Activated CD8-positive, alpha-beta memory T cell treated with anti-CD3 and anti-CD28 coated beads, Interleukin-2, amount 50 U/mL, for 48 hours (primary cell): ENCODE measurements at places on chromosomes 3 and 15.

DNA sequence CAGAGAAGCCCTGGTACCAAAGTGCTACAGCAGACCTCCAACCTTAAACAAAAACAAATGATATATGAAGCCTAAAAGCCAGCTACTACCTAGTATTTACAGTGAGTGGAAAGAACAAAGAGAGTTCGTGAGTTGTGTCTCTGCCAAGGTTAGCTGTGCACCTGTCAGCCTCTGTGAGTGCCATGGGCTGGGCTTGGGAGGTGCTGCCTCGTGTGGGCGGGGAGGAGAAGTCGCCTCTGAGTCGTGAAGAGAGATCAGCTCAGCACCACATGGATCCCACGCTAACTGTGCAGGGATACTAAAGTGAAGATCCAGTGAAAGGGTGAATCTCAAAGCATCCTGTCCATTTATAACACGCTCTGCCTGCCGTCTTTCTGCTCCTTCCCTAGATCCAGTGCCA, 101.9 kb downstream of the CHDH start:
- DNase-seq = no peak

- no peak for DNase-seq
These were observed 9.6 kb upstream of the NUP210 start for GRCh38 chr3:13429631-13430291.

GRCh38 chr15:52749258-52749657, 40.9 kb downstream of the ONECUT1 start:
- no peak for DNase-seq

GRCh38 chr3:143918848-143919247, 52.8 kb upstream of the DIPK2A start:
- no peak for DNase-seq

GRCh38 chr3:67064105-67064504, 66.0 kb downstream of the KBTBD8 start:
- DNase-seq = no peak

DNA sequence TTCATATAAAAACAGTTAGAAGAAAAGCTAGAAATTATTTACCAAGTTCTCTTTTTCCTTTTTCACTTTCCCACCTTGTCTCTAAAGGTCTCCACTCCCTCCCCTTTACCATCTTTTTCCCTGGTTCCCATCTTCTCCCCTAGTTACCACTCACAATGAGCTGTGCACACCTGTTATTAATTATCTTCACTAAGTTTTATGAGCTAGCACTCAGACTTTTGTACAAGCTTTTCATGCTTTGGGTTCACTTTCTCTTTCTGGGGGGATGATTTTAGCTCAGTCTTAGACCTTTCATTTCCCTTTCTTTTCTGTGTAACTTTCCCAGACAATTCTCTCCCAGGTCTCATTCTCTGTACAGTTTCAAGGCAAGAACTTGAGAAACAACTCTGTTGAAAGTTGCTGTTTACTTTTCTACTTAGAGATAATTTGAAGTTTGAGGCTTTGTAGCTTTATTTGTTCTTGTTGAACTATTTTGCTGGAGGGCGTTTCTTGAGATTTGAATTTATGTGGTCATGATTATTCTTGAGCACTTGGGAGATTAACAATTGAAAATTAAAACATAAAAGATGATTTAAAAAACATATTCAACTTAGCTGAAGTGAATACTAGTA, 24.0 kb upstream of the AADAC start:
- DNase-seq = no peak

DNA sequence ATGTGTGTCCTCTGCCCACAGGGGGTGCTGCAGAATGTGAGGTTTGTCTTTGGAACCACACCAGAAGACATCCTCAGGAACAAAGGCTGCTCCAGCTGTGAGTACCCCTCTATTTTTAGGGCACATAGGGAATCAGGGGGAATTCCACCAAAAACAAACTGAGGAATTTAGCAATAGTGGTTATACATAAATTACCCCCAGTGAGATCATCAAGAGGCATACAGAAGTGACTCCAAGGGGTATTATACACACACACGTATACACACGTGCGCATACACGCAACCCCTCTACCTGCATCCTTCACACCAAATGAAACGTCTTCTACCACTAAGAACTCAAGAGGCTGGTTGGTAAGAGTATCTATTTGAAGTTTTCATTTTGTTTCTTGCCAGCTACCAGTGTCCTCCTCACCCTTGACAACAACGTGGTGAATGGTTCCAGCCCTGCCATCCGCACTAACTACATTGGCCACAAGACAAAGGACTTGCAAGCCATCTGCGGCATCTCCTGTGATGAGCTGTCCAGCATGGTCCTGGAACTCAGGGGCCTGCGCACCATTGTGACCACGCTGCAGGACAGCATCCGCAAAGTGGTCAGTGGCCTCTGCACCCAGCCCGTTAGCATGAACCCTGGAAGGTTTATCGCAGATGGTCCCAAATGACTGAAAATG, 2.9 kb downstream of the THBS1 start:
- no peak for DNase-seq

DNA sequence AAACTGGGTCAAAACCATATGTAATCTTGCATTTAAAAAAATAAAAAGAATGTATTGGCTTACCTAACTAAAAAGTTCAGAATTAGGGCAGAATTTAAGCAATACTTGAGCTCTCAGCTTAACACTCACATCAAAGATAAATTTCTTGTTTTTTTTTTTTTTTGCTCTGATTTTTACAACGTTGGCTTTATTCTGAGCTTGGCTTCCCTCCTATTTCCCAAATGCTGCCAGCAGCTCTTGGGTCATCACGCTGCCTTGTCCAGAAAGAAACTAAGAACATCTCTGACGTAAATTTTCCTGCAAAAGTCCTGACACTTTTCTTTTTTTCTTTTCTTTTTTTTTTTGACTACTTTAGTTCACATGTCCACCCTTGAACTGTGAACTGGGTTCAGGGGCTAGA, 150.6 kb upstream of the TGFBR2 start:
- DNase-seq = no peak

DNA sequence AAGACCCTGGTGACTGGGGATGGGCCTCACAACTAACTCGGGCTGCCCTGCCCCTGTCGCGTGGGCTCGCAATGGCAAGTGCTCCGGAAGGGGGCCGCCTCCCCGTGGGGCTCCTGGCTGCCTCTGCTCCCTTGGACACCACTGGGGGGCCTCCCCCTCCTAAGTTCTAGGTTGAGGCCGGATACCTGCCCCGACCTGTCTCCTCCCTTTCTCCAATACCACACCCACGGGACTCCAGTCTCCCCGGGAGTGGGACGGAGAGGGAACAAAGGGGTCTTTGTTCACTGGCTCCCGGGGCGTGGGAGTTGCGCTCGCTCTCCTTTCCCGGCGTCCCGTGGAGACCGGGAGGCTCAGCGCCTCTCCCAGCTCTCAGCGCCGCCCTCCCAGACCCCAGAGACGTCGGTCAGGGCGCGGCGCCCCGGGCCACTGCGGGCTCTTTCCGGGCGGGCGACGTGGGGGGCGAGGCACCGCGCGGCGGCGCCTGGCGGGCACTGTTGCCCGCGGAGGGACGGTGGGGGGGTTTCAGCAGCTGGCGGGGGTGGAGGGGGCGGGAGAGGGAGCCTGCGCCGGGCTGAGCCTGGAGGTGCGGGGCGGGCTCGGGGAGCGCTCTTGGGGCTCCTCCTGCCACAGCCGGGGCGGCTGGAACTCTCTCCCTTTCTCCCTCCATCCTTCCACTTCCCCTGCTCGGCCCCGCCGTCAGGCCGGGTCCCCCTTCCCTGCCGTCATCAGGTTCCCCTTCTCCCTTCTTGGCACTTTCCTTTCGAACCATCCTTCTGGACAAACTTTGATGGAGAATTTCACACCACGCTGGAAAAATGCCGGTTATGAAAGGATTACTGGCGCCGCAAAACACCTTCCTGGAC, at the start of gene KCNH8:
Gene KCNH8 (plus strand): TSS at position 606 of the 863 bp plus-strand sequence. CDS start 210 bp downstream, at position 816.
- peak; percentile 61 for DNase-seq

- no peak for DNase-seq
These were observed 71.5 kb upstream of the SLC25A26 start for GRCh38 chr3:66149269-66149668.

DNA sequence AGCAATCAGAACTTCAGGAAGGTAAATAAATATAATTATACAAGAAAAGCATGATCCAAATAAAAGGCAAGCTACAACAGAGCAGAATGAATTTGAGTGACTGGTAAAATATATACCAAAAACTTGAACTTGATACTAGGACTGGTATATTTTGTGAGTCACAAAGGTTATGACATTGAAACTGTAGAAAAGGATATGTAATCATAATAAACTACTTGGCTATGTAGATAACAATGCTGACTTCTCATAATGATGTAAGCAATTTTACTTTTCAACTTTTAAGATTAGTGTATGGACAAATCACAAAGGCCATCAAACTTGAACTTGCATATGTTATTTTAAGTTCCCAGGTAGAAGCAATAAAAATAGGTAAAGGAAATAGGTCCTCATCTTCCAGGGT, 384.5 kb upstream of the NECTIN3 start:
- DNase-seq = no peak

- no peak for DNase-seq
These were observed 1.7 kb downstream of the HHLA2 start for GRCh38 chr3:108298056-108298455.

DNA sequence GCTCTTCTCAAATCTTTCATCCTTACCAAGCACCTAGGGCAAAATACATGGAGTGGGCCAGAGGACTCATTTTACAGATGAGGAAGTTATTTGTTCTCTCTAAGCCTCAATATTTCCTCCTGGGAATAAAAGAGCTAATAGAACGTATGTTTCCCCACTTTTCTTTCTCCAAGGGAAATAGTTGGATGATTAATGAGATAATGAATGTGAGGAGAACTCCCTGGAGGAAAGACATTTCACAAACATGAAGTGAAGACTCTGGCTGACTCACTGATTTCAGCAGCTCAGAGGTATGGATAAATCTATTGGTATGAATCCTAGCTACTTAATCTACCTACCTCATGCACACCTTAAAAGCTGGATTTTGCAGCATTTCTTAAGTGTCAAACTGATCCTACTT, 98.4 kb downstream of the ECT2 start:
- DNase-seq = no peak

GRCh38 chr3:173733029-173733652, 335.6 kb downstream of the NLGN1 start:
- DNase-seq = no peak

DNA sequence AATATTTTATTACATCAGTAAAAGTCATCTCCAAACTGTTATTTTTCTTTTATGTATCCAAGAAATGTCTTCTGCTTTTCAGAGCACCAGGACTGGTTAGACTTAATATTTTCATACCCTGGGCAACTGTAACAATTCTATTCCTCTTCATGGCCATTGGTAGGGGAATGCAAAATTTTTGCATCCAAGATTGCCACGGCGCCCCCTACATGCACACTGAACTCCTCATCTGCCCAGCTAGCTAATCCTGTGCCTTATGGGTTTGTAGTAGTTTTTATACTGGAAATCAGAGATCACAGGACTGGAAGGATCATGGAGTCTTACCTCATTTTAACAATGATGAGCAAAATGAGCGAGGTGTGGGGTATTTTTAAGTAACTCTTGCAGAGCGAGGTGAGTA, 74.2 kb downstream of the CRTC3 start:
- DNase-seq = peak; percentile 64

DNA sequence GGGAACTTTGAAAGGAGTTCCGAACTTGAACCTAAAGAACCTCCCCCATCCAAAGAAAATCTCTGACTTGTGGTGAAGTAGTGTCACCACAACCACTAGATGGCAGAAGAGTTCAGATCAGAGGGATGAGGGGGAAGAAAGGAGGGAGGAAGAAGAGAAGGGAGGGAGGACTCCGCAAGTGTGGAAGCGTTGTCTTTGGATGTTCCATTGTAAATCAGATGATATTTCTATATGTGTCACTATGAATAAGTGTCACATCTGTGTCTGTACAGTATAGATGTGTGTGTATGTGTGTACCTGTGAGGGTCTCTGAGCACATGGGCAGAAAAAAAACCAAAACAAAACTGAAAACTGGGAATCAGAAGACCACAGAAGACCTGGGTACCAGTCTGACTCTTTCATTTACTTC, 16.9 kb downstream of the SLC24A1 start:
- no peak for DNase-seq

- no peak for DNase-seq
These were observed 30.9 kb downstream of the FAM3D start for GRCh38 chr3:58635371-58636285.

DNA sequence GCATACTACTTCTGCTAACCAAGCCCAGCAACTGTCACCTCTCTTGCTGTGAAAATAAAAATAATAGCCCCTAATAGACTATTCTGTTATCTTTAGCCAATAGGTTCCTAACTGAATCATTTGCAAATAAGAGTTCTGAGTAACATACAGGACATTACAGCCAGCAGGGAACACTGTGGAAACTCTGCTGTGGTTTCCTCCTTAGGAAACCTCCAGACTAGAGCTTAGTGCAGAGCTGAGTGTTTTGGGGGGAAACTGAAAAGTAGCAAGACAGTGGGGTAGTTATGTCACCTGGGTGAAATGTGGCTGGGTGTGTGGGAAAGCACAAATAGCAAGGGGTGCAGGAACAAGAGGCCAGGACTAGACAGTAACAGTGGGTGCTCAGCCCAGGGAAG, 32.4 kb downstream of the DZIP1L start:
- DNase-seq = no peak

DNA sequence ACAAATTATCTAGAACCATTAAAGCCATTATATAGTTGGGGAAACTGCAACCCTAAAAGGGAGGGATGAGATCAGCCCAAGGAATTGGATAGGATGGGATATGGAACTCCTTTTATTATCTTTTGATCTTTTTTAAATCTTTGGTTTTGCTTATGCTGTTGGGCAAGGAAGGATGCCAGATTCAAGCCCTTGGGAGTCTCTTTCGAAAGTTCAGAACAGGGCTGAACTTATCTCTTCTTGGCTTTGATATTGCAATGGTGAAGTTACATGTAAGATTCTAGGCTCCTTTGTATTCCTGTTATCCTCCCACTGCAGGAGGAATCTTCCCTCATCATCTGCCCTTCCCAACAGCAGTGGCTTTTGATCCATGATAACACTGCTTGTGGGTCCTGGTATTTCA, 10.0 kb upstream of the SLC22A13 start:
- no peak for DNase-seq

GRCh38 chr15:41852736-41853590, 14.3 kb downstream of the PLA2G4B start:
- no peak for DNase-seq

DNA sequence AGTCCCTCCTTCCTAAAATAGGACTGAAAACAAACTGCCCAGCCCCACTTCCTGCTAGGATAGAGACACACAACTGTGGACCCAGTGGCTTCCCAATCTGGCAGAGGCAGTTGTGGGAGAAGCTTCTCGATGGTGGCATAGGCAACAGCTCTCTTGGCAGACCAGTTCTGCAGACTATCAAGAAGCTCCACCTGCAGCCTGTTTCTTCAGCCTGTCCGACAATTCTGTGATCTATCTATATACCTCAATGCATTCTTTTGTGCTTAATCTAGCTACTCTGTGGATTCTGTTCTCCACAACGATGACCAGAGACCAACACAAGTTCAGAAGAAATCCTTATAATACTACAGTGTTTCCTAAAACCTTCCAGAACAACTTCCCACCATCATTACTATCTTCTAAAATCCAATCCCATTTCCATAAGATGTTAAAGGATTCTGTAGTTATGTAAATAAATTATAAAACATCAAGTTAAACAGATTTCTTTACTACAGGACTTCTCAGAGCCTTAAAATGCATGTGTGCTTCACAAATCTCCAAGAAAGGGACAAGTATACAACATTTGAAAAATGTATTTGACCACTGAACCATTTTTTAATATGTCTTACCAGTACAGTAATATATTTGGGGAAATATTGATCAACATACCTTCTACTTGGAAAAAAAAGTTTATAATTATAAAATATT, 57.7 kb downstream of the IGF2BP2 start:
- no peak for DNase-seq
